ENCODE measurements at places on chromosomes 16 and 17. TPM values are rescaled to one million over a fixed set of nuclear protein-coding genes. Genes with fewer than 3 reads are reported as not detected.

Gene ARL16
- total RNA-seq, result 41.2 TPM

Gene ZNF423
- 28.4 TPM for total RNA-seq

- no peak for DNase-seq
Measured at GRCh38 chr16:11992586-11993524, 16.3 kb downstream of the SNX29 start.

DNA sequence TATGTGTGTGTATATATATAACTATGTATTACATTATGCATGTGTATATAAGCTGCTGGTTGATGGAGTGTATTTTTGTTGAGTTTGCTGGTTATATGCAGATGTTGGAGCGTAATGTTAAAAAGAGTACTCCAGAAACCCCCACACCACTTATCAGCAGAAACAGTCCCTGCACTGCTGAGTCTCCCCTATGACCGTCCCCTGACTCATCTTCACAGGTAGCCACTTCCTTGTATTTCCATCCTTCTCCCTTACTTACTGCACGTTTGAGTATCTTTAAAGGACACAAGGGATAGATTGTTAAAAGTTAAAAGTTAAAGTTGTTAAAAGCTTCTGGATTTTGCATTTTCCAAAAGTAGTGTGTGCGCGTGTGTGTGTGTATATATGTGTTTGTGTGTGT is 853.9 kb upstream of the EEF2KMT start:
- DNase-seq, result no peak

DNA sequence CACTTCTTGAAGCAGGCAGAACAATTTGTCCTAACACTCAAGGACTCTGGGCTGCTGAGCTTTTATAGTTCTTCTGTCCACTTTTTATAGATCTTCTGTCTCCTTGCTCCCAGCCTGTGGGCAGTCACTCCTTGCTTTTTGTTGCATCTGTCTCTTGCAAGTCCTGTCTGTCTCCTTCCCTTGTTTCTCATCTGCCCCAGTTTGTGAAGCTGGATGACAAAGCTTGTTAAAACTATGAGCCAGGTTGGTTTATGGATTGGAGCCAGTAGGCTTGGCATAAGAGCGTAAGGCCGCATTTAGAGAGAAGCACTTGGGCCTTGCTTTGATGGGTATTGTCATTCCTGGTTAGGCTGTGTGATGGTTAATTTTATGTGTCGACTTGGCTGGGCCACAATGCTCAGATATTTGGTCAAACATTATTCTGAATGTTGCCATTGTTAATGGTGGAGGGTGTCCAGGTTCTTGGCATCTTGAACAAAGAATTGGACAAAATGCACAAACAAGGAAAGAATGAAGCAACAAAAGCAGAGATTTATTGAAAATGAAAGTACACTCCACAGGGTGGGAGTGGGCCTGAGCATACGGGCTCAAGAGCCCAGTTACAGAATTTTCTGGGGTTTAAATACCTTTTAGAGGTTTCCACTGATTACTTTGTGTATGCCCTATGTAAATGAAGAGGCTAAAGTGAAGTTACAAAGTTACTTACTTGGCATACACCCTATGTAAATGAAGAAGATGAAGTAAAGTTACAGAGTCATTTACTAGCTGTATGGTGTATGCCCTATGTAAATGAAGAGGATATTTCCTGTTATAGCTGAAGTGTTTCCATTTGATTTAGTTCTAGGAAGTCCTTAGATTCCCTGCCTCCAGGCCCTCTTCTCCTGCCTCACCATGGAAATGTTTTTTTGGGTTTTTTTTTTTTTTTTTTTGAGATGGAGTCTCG is 8.0 kb upstream of the CPPED1 start:
- no peak for DNase-seq

DNA sequence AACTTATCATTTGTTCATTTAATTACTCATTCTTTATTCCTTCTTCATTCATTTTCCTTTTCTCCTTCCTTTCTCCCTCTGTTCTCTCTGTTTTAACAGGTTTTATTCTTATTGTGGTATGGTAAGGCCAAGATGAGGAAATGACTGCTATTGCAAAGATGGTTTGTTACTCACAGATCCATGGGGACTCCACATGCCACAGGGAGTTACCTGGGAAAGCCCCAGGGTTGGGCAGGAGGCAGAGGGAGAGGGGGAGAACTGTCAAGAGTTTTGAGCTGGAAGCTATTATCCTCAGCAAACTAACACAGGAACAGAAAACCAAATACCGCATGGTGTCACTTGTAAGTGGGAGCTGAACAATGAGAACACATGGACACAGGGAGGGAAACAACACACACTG is 453.3 kb downstream of the WWOX start:
- DNase-seq, result no peak

- DNase-seq, result no peak
Measured at GRCh38 chr16:66979011-66979717, 9.2 kb upstream of the CES4A start.

GRCh38 chr16:9859701-9860327 is 322.4 kb downstream of the GRIN2A start:
- DNase-seq, result no peak

All from endodermal cell (in vitro differentiated cells).